AG08396 (cell line): ENCODE measurements at places on chromosomes 6 and 20.

DNA sequence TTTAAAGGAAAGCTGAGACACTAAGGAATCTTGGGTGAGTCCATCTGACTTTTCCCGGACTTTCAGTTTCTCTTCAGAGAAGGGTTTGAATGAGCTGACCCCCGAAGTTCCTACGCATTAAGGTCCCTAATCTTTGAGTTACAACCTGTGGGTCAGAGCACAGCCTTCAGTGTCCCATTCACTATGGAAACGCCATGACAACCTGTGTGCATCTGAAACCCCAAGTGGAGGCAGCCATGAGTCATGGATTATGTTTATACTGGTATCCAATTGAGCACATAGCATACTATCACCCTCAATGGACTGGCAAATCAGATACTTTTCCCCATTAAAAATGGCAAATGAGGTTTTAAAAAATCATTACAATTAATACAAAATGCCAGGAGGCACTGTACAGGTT is 11.4 kb downstream of the MYLK4 start:
- peak; percentile 78 for DNase-seq

DNA sequence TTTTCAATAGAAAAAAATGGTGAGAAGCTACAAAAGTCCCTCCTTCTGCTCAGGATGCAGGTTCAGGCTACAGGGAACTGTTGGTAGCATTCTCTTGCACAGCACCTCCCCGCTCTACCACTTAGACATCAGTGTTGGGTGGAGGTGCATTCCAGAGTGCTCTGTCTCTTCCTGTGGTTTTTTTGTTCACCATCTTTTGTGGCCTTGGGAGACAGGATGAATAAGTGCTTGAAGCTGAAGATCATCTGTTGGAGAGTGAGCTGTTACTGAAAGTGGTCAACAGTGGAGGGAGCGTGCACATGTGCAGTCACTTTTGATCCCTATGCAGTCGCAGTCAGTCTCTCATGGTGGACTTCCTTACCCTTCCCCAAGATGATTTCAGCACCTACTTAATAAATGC is 16.6 kb upstream of the BTBD3 start:
- DNase-seq, result peak; percentile 63

- DNase-seq, result no peak
Measured at GRCh38 chr6:19968201-19968600, 131.0 kb downstream of the ID4 start.

DNA sequence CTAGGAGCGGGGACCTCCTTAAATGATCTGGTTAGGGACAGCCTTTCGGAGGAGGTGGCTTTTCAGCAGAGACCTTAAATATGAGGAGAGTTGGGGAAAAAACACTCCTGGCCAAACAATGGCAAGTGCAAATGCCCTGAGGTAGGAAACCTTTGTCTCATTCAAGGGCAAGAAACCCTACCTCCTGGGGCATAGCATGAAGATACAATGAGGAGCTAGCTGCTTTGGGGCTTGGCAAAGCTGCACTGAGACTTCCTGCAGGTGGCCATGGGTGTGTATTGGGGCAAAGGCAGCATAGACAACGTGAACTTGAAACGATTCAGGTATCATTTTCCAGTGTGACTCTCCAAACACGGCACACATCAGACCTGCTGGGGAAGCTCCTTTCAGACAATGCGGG is 30.7 kb downstream of the PMEPA1 start:
- no peak for DNase-seq

DNA sequence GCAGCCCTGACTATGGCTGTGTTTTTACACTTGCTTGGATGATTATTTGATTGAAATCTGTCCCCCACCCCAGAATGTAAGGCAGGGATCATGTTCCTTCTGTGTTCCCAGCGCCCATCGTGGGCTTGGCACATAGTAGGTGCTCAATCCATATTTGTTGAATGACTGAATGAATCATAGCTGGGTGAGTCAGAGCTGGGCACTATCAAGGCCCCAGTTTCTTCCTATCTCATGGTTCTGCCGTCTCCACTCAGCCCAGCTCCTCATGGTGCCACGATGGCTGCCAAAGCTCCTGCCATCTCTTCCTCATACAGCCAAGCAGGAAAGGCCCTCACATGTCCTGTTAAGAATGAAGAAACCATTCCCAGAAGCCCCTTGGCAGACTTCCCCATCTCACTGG is 29.0 kb downstream of the CEBPB start:
- no peak for DNase-seq

DNA sequence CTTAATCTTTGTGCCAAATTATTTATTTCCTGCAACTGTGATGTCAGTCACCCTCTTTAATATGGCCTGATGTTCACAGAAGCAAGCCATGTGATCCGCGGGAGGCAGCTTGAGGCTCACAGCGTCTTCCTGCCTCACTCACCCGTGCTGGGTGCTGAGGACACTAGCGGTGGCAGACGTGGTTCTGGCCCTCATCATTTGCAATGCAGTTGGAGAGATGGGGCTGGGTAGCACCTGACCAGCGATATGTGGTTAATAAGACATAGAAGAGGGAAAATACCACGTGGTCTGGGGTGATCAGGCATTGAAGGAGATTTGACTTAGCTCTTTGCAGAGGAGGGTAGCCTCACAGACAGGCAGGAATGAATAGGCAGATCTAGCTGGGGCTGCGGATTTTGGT is 264.7 kb downstream of the TMEM242 start:
- DNase-seq, result no peak

DNA sequence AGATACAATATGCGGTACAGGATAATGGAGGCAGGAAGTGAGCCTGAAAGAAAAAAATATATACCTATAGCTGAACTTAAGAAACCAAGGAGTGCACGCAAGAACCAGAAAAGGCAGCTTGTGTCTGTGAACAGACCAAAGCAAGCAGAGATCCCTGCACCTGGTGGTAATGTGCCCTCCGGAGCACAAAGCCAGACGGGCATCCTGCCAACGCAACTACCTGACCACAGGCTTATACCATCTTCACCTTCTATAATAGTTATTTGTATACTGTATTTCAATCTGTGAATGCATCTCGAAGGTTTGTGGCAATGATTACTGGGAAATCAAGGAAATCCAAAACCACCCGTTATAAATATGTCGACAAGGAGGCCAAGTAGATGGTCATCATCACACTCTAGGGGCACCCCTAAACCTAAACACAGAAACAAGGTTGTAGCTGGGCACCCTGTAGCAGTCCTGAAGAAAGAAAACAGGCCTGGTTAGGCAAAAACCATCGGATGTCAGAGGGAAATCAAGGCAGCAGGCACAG is 801 bp downstream of the FBXL4 start:
- no peak for DNase-seq
